LNCaP clone FGC (cell line): ENCODE measurements at places on chromosomes 5 and 9.

GRCh38 chr9:98890256-98890655, 53.5 kb upstream of the COL15A1 start:
- DNase-seq, result no peak

GRCh38 chr9:134870746-134871662, 9.6 kb upstream of the FCN2 start:
- no peak for DNase-seq

- DNase-seq, result no peak
These were observed 5.3 kb downstream of the RAB14 start for GRCh38 chr9:121196389-121196788.

DNA sequence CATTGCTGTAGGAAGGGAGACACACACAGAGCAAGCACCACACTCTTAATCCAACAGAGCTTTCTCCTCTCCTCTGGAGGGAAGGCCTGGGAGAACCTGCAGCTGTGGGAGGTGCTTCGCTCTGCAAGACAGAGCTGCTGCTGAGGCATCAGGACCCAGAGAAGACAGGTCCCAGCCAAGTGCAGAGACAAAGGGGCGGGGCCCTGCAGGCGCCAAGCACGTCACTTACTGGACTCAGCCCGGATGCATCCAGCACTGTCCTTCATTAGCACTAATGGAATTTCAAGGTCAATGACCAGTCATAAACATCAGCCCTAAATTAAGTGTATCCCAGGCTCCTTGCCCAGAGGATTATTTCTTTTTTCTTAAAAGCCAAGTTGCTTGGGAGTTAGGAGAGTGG, 337.1 kb upstream of the PANK3 start:
- DNase-seq, result no peak

DNA sequence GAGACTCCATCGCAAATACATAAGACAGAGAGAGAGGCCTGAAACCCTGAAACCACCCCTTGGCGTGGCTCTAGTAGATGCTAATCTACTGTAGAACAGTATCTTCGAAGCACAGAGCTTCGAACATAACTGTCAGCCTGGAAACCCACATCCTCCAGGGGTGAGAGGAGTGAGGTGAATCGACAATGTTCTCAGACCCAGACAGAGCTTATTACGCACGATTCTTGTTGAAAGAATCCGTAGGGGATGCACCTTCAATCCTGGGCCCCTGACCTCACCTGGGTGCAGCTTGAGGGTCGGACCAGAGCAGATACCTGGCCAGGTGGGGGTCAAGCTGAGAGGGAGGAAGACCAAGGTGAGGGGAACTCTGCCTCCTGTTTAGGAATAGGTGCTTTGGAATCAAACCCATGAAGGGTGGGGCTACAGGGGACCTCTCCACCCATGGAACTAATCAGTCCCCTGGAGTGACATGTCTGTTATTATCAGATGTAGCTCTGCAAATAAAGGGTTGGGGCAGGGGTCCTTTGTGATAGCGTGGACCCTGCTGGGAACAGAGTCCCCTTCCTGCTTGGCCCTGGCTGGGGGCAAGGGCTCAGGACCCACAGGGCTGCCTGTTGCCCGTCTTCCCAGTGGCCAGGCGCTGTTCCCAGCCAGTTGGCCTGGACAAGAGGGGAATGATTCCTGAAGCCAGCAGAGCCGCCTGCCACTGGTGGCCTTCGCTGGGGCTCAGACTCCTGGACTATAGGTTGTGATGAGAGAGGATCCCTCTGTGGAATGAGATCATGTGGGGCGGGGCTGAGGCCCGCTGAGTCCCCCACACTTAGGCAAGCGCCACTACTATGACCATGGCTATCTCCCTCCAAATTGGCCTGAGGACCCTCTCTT, 41.2 kb downstream of the DBH start:
- no peak for DNase-seq

- DNase-seq, result no peak
These were observed 103.2 kb downstream of the FSTL4 start for GRCh38 chr5:133508845-133509741.

GRCh38 chr5:177447611-177448243, 1.1 kb downstream of the PRR7 start:
- DNase-seq, result no peak

- no peak for DNase-seq
These were observed 38.6 kb downstream of the HTR4 start for GRCh38 chr5:148615644-148616275.

DNA sequence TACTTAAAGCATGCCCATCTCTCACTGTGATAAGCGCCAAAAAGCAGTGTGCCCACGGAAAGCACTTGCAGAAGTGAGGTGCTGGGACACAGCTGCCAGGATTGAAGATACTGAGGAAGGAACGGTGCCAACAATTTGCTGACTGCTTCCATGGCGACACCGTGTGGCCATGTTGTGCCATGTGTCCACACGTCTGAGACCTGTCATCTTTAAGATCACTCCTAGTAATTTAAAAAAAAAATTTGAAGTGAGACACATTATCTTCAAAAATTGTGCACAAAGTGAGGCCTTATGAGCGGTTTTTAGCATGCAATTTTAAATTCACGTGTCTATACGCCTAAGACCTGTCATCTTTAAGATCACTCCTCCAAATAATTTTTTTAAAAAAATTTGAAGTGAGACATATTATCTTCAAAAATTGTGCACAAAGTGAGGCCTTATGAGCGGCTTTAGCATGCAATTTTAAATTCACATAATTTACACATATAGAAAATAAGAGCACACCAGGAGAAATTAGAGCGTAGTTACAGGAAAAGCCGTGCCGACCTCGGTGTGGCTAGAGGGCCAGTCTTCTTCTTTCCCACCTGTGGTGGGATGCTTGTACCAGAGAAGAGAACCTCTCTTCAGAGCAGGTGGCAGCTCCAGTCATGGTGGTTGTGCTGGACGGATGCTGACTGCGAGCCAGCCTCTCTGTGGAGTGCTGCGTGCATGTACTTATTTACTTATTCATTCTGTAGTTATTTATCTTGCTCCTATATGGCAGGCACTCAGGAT, 21.4 kb upstream of the FLT4 start:
- DNase-seq, result peak; percentile 50

DNA sequence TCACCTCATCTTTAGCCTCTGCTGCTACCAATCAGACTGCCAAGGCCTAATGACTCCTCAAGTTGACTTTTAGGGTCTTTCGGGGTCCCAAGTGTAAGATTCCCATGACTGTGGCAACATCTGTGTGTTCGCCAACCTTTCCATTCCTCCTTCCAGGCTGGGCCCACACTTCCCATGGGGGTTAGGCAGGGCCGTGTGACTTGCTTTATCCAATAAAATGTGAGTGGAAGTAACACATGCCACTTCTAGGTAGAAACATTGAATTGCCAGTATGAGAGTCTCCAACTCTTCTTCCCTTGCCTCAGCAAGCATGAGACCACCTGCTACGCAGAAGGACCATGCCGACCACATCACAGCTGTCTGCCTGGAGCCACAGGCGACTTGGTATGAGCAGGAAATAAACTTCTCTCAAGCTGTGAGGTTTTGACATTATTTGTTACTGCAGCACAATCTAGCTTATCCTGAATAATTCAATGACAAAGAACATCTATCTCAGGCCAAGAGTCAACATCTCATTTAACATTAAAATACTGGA, 190.4 kb upstream of the IER5L start:
- no peak for DNase-seq
